ENCODE measurements at places on chromosomes 3 and 15. TPM values are rescaled to one million over a fixed set of nuclear protein-coding genes. Genes with fewer than 3 reads are reported as not detected.

DNA sequence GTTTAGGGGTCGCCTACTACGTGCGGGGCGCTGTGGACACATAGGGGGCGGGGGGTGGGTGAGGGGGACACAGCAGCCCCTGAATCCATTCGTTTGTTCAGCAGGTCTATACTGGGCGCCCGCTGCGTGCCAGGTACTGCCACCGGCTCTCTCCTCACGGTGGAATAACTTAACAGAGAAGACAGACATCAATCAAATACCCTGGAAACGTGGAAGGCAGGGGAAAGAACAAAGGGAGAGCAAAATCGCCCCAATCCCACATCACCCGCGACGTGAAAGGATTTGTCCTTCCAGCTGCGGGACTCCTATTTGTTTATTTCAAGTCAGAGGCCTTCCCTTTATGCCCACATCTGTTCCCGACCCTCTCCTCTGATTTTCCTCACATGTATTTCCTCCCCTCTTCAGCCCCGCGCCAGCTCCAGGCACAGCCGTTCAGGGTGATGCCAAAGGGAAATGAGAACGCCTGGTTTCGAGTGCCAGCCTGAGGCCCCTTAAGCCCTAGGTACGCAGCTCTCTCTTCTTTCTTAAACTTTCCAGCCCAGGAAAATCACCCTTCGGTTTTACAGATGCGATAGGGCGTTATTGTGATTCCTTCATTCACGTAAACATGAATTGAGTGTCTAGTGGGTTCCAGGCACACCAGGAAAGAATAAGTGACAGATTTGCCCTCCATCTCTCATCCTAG, 726 bp upstream of the PROK2 start:
- DNase-seq: no peak

DNA sequence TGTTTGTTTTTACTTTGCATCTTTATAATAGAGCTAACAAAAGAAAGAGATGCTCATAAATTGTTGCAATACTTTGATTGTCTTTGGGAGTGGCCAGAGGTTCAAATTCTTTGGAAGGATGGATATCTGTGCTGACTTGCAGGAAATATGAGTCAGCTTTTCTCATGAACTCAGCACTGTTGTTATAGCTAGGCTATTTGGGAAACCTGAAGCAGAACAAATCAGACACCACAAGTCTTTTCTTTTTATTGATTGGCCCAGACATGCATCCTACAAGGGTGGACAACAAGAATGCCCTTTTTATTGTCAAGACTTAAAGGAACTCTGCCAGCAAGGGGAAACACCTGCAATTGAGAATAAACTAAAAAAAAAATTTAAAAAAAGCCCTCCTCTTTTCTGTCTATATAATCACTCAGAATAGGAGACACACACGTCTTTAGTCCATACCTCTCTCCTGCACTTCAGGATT, 4.6 kb upstream of the DENND4A start:
- DNase-seq: no peak

ISLR gene
- not detected for total RNA-seq

- DNase-seq: no peak
Measured at GRCh38 chr3:68773401-68773800, 158.9 kb downstream of the TAFA4 start.

- DNase-seq: no peak
Measured at GRCh38 chr3:166510382-166510781, 673.2 kb upstream of the BCHE start.

Data from naive thymus-derived CD4-positive, alpha-beta T cell (primary cell).